ENCODE measurements at places on chromosomes 4 and X.

- no peak for DNase-seq
Observed at GRCh38 chrX:79559290-79559689, 192.2 kb upstream of the ITM2A start.

DNA sequence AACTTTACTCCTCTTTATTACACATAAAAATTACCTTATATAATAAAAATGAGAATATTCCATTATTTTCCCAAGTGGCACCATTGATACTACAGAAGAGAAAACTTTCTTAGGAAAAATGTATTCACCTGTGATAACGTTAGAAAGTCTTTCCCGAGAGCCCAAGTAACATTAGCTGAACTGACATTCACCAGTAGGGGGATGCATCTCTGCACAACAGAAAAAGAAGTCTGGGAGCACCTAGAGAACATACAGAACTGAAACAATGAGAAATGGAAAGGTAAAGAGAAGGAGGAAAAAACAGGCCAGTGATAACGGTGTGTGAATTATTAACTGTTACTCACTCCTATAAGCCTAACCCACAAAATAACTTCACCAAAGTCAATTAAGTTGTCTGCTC lies 423.3 kb downstream of the CENPC start:
- peak; percentile 13 for DNase-seq

- no peak for DNase-seq
Observed at GRCh38 chr4:7442574-7443162, 7.9 kb upstream of the PSAPL1 start.

DNA sequence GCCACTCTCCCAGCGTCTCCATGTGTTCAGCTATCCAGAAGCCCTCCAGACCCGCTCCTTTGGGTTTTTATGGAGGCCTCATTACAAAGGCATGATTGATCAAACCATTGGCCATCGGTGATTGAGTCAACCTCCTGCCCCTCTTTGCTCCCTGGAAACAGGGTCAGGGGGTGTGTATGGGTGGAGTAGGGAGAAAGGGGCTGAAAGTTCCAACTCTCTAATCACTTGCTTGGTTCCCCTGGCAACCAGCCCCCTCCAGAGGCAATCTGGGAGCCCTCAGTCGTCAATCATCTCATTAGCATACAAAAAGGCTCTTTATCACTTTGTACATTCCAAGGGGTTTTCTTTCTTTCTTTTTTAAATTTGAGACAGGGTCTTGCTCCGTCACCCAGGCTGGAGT lies 2.3 kb downstream of the TRIM2 start:
- DNase-seq, result no peak

GRCh38 chr4:140137671-140138070 lies 16.3 kb downstream of the MAML3 start:
- no peak for DNase-seq

DNA sequence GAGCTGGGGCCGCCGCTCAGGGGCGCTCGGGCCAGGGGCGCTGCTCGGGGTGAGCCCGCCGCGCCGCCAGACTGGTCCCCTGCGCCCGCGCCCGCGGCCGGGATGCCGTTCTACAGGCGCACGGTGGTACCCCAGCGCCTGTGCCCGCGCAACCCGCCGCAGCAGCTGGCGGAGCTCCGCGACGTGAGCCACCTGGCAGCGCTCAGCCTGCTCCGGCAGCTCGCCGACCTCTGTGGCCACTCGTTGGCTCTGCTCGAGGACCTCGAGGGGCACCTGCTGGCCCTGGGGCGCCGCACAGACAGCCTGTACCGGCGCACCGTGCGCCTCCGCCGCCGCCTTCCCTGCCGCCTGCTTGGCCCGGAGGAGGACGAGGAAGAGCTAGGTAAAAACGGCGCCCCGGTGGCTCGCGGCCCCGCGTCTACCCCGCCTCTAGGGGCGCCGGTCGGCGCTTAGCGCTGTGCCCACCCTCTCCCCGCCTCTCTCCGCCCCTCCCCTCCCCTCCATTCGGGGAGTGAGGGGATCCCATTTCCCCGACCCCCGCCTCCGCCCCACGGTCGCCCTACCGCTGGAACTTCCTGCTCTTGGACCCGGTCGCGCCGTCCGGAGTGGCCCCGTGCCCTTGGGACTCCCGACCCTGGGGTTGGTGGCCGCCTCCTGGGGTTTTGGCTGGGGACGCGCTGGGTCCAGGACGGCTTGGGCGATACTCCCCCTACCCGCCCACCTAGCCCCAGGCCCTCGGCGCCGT lies 513 bp downstream of the NHSL2 start:
- DNase-seq, result peak; percentile 66

GRCh38 chr4:40888933-40889332 lies 139.2 kb downstream of the NSUN7 start:
- no peak for DNase-seq

DNA sequence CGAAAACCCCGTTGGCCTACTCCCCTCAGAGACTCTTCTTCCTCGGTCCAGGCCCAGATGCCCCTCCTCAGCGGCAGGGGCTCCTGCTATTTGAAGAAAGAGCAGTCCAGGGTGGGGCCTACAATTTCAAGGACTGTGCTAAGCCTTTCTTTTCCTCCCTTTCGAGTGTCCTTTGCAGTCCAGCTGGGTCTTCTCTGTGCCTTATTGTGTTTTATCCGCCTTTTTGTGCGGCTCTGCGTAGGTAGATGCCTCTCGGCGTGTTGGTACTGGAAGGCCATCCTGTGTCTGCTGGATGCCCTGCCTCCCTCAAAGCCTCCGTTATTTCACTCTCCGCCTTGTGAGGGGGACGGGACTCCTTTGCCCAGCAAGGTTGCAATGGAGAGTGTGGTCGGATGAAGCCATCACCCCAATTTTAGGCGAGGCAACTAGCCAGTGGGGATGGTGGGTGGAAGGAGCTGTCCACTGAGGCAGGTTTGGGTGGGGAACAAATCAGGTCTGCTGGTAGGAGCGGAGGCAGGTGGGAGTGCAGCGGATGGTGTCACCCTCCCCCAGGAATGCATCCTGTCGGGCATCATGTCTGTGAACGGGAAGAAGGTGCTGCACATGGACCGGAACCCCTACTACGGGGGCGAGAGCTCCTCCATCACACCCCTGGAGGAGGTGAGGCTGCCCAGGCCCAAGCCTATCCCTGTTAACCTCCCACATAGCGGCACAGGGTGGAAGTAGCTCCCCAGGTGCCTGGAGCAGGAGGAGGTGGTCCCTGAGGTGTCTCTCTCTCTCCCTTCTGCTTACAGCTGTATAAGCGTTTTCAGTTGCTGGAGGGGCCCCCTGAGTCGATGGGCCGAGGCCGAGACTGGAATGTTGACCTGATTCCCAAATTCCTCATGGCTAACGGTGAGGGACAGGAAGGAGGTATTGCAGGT lies 1.3 kb downstream of the GDI1 start:
- DNase-seq, result no peak

DNA sequence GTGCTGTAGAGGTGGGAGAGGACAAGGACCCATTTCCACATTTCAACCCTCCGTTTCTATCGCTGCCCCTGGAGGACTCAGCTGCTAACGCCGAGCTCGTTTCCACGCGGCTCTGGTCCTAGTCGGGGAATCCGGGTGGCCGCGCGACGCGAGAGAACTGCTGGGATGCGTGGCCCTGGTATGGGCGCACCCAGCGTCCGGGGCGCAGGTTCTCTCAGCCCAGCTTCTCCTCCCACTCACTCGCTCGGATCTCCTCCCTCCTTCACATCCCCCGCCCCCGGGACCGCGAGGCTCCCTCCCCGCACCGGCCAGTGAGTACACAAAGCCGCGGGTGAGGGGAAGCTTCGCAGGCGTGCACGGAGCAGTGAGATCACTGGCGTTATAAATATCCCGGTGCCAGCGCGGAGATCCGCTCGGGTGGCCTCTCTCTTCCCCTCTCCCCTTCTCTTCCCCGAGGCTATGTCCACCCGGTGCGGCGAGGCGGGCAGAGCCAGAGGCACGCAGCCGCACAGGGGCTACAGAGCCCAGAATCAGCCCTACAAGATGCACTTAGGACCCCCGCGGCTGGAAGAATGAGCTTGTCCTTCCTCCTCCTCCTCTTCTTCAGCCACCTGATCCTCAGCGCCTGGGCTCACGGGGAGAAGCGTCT lies at the start of gene FGF5:
TSS of gene FGF5 (plus strand) at position 412 of the 649 bp plus-strand sequence. CDS start at position 573, 161 bp downstream.
- DNase-seq, result peak; percentile 84

DNA sequence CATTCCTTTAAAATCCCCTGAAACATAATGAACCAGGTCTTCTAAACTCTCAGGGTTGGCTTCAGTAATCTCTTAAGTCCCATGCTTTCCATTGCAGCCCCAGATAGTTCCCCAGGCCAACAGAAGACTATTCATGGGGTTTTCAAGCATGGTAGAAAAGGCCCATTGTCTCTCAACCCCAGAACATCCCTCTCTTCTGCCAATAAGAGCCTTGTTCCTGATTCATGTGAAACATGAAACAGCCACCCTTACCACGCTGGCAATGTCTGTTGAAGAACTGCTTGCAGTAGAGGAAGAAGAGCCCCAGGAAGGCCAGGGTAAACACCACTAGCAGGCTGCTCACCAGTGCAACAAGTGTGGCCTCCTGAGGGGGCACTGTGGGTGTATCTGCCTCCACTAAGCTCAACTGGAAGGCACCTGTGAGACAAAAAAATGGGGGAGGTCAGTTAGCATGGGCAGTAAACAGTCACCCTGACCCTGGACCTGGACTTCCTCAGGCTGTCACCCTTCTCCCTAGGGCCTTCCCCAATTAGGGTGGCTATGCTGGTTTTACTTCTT lies 36.4 kb downstream of the EDA2R start:
- DNase-seq, result no peak

- DNase-seq, result no peak
Observed at GRCh38 chr4:77623091-77623490, 17.5 kb downstream of the CXCL13 start.

- no peak for DNase-seq
Observed at GRCh38 chrX:79366873-79367749, at the start of gene ITM2A. Gene ITM2A, minus strand, starts transcription at chrX:79367334. Its CDS starts 119 bp downstream, at chrX:79367215.

GRCh38 chrX:40414335-40414734 lies 166.4 kb upstream of the ATP6AP2 start:
- DNase-seq, result no peak

DNA sequence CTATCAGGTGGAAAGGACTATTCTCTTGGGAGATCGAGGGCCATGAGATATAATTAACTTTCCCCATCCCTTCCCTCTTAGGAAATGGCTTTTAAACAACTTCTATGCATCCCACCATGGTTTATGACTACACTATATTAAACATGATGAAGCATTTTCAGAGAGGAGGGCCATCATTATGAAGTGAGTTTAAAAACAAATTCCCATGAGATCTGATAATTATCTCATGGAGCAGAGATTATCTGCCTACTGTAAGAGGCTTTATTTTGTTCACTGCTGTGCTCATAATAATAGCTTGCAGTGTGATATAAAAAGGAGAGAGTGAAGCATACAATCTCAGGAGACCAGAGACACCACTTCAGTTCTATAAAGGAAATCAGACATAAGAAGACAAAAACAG lies 330.5 kb upstream of the ZFP42 start:
- DNase-seq, result no peak

- no peak for DNase-seq
Observed at GRCh38 chr4:56727150-56727549, 46.1 kb upstream of the HOPX start.

GRCh38 chr4:13762130-13762529 lies 134.6 kb upstream of the BOD1L1 start:
- no peak for DNase-seq

- no peak for DNase-seq
Observed at GRCh38 chr4:119040261-119040660, 95.4 kb upstream of the MYOZ2 start.

DNA sequence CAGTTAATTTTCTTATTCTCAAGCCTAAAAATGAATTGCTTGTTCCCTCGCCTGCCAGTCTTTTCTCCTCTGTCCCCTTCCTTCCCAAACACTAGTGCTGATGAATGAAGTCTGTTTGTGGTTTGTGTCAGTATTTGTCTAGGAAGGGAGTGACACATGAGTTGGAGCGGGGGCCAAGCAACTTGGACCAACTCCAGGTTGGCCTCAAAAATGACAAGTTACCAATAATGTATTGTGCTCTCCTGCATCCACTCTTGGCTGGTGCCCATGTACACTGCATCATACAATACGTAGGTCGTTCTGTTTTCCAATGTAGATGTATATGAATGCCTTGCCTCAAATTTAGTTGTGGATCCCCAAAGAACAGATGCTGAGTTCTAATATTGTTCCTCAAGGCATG lies 223.0 kb upstream of the GPC4 start:
- no peak for DNase-seq

DNA sequence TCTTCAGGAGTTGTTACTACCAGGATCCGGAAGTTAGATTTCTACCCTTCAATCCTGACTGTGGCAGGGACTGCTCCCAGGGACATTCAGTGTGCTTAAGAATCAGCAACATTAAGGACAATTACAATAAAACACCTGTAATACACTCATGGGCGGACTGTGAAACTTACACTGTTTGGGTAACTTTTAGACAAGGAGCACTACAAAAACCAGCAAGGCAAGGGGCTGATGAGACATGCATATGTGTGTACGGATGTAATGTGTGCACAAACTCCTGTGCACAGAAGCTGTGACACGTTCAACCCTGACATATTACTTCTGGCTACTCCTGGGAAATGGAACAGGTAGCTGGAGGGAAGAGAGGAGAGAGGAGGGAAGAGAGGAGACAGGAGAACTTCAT lies 75.8 kb downstream of the FAT1 start:
- DNase-seq, result no peak

- DNase-seq, result no peak
Observed at GRCh38 chrX:128460835-128461234, 408.6 kb upstream of the ACTRT1 start.

DNA sequence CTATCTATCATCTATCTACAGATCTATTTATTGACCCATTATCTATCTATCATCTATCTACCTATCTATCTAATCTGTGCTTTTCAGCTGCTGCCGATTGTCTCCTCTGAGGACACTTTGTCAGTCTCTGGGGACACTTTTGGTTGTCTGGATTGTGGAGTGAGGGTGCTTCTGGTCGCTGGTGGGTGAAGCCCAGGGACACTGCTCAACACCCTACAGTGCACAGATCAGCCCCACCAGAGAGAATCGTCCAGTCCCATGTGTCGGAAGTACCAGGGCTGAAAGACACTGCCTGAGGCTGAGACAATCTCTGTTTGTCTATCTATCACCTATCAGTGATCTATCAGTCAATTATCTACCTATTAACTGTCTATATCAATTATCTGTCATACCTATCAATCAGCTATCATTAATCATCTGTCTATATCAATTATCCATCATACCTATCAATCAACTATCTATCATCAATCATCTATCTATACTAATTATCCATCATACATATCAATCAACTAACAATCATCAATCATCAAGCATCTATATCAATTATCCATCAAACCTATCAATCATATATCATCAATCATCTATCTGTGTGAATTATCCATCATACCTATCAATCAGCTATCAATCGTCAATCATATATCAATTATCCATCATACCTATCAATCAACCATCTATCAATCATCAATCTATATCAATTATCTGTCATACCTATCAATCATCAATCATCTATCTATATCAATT lies 70.0 kb upstream of the PPP2R3B start:
- no peak for DNase-seq

- no peak for DNase-seq
Observed at GRCh38 chr4:135098061-135098460, 896.5 kb upstream of the PABPC4L start.

- DNase-seq, result no peak
Observed at GRCh38 chr4:48467442-48467841, 15.7 kb upstream of the SLC10A4 start.

Measured in urothelium cell line (cell line).